H4 (cell line): ENCODE measurements at places on chromosomes 5 and 9. TPM values are rescaled to one million over a fixed set of nuclear protein-coding genes. Genes with fewer than 3 reads are reported as not detected.

F2RL2 gene
- total RNA-seq: 88.7 and 93.9 TPM in 2 replicates

- DNase-seq: no peak
Observed at GRCh38 chr5:84303315-84303714, 81.4 kb downstream of the EDIL3 start.

DNA sequence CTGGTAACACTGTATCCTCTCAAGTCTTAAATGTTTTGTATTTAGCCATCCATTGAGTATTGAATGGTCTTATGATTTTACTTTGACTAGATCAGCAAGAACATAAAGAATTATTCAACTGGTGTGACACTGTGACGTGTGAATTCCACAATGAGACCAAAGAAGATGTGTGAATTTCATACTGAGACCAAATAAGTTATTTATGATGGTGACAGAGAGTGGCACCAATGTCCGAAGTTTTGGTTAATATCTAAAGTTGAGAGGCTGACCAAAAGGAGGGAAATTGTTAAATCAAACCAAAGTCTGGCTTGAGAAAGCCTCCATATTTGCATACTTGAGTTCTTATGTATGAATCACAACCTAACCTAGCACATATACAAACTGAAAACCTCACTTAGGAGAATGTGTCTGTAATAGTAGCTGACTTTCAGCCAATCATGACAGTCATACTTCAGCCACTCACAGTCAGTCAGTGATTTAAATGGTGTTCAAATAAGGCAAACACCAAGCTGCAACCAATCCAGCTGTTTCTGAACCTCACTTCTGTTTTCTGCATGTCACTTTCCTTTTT is 31.5 kb upstream of the FAM170A start:
- no peak for DNase-seq

DNA sequence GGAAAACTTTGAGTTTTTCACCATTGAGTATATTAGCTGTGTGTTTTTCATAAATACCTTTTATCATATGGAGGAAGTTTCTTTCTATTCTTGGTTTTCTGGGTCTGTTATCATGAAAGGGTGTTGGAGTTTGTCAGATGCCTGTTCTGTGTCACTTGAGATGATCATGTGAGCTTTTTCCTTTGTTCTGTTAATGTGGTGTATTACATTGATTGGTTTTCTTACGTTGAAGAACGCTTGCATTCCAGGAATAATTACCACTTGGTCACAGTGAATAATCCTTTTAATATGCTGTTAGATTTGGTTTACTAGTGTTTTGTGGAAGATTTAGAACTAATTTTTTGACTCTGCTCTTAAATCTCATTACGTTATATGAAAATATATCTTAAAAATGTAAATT is 7.8 kb downstream of the PLEKHG4B start:
- DNase-seq: no peak

SLC25A46 gene
- total RNA-seq: 63.2 and 72.0 TPM in 2 replicates

EIF4E1B gene
- total RNA-seq: not detected in 2 replicates

DNA sequence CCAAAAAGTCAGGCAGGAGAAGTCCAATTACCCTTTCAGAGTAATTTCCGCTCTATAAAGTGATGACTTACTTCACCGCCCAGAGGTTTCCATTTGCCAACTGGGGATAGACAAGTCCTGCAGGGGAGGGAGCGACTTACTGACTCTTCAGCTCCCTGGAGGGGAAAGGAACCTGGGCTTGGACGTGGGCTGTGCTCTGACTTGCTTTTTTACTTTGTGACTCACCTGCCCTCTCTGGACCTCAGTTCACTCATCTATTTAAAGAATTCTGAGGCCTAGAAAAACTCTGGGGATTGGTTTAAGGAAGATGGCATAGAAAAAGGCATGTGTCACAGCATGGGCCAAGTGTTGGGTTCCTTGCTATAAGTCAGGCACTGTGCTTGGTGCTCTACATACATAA is 180.4 kb upstream of the TRIM32 start:
- DNase-seq: no peak

- DNase-seq: no peak
Observed at GRCh38 chr9:71273613-71274012, 152.2 kb upstream of the TRPM3 start.

MUSK gene
- not detected in 2 replicates for total RNA-seq

DNA sequence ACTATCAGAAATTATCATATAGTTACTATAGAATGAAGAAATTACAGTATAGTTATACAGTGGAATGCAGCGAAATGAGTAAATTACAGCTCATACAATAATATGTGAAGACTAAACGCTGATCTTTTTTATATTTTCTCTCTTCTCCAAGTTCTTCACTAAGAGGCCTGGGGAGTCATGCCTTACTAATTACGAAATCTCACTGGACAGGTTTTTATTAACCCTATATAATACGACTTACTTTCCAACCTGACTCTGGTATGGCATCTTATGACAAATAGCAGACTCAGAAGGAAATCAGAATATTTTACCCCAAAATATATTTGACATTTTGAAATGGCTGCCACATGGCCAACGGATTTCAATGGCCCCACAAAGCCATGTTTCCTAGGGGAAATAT is 9.1 kb downstream of the CARNMT1 start:
- DNase-seq: no peak

- DNase-seq: no peak
Observed at GRCh38 chr5:81525690-81526089, 131.8 kb upstream of the ACOT12 start.

SPARC gene
- 319 and 472 TPM in 2 replicates for total RNA-seq

DNA sequence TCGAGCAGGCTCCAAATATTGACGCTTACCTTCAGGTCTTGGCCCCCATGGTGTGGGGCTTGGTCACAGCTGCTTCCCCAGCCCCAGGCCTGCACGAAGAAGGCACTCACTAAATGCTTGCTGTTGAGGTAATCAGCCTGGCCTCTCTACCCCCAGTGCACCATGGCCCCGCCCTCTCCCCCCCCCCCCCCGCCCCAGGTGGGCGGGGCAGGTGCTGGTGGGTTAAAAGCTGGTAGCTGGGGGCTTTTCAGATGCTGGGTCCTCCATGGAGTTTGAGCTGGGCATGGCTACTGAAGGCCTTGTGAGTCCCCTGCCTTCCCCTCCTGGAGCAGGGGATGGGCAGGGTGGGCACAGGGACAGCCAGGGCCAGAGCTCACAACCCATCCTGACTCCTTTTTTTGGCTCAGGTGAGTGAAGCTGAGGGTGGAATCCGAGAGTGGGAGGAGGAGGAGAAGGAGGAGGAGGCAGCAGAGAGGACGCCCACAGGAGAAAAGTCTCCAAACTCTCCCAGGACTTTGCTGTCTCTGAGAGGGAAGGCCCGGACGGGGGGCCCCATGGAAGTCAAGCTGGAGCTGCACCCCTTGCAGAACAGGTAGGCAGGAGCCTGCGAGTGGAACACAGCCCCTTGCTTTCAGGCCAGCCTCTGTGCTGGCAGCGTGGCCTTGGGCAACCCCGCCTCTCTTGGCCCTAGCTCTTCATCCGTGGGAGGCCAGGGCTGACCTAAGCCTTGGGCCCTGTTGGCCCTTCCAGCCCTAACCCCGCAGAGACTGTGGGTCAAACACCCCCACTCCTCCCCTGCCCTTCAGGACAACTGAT is 4.4 kb upstream of the TSPAN17 start:
- no peak for DNase-seq

DNA sequence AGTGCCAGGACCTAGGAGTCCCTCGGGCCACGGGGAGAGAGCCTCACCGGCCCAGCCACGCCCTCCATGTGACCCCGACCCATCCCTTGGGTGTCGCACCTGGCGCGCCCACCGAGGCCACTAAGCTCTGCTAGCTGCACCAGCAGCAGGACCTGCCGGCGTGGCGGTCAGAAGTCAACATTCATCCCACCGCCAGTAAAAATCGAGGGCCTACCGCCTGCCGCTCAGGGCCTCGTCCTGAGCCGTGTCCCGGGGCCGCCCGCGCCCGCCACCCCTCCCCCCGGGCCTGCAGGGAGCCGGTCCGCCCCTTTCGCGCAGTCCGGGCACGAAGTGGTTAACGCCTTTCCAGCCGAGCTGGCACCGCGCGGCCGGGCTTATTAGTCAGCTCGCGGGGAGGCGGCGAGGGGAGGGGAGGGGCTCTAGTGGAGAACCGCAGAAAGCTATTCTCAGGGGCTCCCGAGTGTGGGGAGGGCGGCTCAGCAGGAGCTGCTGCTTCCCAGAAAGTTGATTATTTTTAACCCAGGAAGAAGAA is 124.4 kb downstream of the C9orf50 start:
- peak; percentile 96 for DNase-seq

DNA sequence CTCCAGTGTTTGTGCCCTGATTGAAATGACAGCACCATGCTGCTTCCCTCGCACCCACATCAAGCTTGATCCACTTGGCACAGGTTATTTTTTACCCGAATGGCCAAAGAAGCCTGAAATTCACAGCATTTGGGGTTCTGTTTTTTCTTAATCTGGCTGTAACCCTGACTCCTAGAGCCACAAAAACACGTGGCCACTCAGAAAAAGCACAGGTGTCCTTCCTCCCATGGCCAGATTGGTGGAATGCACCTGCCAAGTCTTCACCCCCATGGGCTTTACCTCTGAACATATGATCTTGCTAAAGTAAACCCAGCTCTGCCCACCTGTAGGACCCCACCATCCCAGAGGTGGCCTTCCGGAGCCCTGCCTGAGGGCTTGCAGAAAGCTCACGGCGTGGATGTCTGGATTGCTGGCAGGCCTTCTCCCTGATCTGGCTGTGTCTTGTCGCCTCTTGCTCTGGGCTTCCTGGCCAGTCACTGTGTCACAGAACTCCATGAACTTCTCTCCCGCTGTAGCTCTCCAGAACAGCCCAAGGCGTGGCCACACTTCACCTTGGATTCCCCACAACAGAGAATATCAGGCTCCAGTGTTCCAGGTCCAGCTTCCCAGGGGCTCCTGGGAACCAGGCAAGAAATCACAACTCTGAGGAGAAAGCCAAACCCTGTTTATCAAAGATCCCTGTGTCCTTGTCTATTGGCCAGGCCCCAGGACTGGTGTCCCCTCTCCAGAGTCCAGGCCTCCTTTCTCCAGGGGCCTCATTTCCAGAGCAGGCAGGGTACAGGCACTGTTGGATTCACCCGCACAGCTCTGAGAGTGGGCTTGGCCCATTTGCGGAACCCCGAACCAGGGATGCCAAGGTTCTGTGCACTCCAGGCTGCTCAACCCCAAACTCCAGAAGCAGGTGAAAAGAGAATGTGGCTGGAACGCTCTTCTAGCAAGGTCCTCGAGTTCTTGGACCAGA is 272.5 kb downstream of the SYK start:
- no peak for DNase-seq

DNA sequence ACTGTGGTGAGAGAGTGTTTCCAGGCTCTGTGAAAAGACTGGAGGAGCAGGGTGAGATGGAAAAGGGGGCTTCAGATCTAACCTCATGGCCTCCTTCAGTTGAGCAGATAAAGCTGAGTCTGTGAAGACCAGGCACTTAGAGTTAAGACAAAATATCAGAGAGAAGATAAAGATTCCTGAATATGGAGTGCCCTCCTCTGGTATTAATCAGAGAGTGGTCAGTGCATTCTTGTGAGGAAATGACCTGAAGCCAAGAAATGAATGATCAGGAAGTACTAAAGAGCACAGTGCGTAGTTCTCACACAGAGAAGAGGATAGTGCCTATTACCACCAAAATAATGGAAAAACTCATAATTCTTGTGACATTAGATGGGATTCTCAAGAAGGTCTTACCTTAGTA is 1417.0 kb upstream of the ACO1 start:
- peak; percentile 6 for DNase-seq

GRCh38 chr9:133277467-133277866 is 2.5 kb upstream of the ABO start:
- DNase-seq: no peak

DNA sequence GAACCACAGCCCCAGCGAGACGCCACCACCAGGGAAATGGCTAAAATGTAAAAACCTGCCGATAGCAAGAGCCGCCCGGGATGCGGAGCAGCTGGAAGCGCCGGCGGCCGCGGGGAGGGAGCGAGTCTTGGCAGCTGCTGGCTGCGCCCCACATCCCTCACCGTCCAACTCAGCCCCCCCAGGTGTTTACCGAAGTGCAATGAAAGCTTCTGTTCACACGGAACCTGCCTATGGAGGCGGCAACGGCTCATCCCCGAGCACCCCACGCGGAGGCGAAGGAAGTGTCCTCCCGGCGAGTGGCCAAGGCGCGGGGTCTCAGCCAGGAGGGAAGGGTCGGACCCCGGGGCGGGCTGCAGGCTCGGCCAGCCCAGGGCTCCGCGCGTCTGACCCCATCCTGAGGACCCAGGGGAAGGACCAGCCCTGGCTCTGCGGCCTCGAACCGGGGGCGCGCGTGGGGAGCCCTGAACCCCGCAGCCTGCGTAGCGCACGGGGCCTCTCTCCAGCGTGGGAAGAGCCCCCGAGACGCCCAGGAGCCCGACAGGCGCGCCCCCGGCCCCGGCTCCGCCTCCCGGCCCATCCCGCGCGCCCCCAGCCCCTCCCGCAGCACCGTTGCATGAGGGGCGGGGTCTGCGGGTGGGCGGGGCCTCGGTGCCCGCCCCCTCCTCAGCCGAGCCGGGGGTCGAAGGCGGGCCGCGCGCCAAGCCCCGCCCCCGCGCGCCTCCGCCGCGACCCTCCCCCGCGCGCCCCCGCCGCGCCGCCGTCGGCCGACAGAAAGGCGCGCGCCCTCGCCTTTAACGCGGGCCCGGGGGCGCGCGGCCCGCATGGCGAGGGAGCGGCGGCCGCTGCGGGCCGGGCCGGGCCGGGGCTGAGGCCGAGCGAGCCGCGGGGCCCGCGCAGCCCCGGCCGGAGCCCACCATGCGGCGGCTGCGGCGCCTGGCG is at the start of gene DIPK1B:
Gene DIPK1B (plus strand): TSS at position 822 of the 939 bp plus-strand sequence. CDS start 94 bp downstream, at position 916.
- no peak for DNase-seq

KIF24 gene
- total RNA-seq: 5.5 and 5.9 TPM in 2 replicates

PSAT1 gene
- 238 and 323 TPM in 2 replicates for total RNA-seq

CDC20B gene
- total RNA-seq: not detected in 2 replicates

DNA sequence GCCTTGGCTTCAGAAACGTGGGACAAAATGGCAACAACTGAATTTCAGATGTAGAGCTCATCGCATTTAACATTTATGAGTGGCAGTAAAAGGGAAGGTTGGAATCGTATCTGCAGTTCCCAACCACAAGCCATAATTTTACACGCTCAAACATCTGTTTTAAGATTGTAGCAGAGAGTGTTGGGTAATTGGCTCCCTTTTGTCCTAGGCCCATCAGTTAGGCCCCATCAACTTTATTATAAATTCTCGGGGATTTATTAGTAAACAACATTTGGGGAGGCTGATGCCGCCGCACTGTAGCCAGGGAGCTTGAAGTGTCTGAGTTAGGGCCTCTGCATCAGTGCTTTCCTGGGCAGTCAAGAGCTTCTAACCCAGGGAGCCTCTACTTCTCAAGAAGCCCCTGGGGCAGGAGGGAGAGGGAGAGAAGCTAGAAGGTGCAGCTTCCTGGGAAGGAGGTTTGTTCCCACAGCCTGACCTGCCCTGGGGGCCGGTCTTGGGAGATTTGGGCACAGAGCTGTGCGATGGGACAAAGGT is 66.2 kb downstream of the HSPA4 start:
- no peak for DNase-seq

SHOC1 gene
- total RNA-seq: 0.94 and 1.5 TPM in 2 replicates

NAIP gene
- total RNA-seq: 0.49 and 0.60 TPM in 2 replicates
